ENCODE measurements at places on chromosomes 1 and 21.

DNA sequence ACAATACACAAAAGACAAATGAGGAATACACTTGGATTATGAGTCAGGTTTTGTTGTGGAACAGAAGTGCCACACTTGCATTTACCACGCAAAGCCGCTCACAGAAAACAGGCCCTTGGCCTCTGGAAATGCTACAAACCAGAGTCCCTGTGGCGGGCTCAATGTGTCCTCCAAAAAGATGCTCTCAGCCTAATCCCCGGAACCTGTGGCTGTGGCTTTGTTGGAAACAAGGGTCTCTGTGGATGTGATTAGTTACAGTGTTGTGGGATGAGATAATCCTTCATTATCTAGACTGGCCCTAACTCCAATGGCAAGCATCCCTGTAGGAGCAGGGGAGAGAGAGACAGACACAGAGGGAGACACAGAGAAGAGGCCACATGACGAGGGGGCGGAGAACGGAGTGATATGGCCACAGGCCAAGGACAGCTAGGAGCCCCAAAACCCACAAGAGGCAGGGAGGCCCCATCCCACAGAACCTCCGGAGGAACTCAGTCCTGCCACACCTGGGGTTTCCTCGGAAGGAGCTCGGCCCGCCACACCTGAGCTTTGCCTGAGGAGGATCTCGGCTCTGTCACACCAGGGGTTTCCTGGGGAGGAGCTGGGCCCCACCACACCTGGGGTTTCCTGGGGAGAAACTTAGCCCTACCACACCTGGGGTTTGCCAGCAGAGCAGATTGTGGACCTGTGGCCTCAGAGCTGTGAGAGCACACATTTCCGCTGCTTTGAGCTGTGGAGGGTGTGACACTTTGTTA, 55.4 kb downstream of the NPHP4 start:
- DNase-seq: no peak

DNA sequence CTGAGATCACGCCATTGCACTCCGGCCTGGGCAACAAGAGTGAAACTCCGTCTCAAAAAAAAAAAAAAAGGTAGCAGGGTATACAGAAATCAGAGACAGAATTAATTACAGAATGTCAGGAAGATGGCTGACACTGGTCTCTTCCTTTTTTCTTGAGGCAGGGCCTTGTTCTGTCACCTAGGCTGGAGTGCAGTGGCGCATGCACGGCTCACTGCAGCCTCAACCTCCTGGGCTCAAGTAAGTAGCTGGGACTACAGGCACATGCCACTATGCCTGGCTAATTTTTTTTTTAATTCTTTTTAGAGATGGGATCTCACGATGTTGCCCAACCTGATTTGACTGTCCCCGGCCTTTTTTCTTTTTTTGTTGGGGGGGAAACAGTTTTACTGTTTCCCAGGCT, 16.4 kb downstream of the RNU5D-1 start:
- no peak for DNase-seq

DNA sequence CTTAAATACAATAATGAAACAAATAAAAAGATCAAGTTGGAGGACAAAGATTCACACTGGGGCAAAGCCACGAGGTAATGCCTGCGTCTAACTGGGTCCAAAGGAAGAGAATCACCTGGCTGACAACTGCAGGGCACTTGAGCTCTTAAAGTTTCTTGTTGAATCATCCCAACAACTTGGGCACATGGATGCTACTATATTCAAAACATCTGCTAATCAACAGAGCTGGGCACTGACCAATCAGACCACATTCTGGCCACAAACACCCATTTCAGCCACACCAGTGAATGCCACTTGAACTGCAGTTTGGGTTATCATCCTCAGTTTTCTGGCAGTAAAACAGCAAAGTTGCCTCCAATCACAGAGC, 51.0 kb downstream of the ABCA4 start:
- no peak for DNase-seq

DNA sequence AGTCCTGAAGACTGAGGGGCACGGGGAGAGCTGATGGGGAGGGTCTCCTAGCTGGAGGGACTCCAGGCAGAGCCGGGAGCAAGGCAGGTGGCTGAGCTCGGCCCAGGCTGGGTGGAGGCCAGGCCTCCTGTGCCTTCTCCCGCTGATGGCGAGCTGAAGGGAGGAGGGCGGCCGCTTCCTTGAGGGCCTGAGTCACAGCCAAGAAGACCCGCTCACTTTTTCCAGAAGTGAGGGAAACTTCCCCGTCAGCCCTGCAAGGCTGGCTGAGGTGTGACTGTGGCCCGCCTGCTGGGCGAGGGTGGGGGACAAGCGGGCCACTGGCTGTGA, 1.7 kb upstream of the VWA1 start:
- no peak for DNase-seq

GRCh38 chr21:44949779-44950198, 10.0 kb downstream of the SLX9 start:
- peak; percentile 60 for DNase-seq

DNA sequence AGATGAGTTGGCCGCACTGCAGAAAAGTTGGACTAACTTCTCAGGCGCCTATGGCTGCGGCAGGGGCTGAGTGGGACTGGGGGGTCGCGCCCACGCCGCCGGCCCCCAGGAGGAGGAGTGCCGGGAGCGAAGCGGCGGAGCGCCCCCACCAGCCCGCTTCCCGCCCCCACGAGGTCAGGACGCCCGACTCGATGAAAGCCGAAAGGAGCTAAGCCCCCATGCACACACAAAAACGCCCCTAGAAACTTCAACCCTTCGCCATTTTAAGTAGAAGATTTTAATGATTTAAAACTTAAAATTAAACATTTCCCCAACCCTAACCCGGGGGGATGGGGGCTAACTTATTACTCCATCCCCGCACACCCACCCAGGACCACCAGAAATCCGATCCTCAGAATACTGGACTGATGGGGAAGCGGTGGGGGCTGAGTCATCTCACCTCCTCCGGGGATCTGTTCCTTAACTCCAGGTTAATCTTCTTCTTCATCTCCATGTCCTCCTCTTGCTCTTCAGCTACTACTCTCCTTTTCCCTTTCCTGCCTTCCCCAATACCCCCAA, 539 bp downstream of the ANP32E start:
- DNase-seq: no peak

DNA sequence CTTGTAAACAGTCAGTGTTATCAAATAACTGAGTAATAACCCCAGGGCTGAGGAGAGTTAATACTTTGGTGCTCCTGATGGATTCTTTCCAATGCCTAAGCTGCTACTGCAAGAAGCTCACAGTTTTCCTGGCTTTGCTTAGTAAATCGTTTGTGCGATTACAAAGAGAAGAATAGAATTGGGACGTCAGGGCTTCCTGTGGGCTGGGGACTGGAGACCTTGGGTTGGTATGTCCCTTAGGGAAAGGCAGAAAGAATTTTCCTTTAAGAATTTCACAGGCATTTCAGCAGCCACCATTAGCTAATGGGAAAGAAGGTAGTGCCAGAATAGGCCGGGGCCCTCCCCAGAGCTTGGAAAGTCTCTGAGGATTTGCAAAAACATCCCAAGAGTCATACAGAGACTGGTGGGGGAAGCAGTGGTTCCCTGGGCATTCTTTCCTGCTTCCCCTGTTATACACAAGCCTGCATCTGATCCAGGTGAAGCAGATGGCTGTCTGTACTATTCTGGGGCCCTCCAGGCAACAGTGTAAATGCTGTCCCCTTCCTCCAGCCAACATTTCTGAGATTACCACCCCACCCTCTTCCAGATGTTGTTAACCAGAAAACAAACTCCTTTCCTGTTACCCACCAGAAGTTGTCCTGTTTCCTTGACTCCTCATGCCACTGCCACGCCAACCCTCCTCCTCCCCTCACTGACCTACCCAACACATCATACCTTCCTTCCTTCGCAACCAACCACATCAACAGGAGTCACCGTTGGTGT, 40.2 kb downstream of the PLXNA2 start:
- peak; percentile 49 for DNase-seq

DNA sequence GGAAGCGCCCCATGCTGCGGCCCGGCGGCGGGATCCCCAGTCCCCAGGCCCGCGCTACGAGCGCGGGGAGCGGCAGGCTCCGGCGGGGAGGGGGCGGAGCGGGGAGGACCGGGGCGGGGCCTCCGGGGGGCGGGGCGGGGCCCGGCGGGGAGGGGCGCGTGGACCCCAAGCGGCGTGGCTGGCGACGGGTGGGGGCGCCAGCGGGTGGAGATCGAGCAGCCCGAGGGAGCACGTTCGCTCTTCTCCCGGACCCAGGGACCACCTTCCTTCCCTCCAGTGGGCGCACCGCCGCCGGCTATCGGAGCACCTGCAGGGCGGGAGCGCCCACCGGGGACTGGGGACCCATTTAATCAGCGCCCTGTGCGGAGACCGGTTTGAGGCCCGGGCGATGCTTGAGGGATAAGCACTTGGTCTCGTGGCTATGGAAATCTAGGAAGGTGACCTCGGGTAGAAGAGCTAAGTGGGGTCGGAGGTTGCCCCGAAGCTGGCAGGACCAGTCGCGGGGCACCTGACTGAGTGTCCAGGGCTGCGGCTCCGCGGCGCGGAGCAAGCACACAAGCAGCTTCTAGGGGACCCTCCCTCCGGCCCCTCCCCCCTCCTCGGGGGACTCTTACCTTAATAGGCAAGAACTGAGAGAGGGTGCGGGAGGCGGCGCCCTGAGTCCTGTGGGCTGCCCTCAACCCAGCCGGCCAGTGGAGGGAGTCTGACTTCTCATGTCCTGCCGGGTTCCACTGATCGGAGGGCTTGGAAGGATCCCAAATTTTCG, at the start of gene TSPAN2:
Gene TSPAN2 (minus strand): TSS at position 84 of the 766 bp plus-strand sequence. CDS start 71 bp downstream, at position 13.
- peak; percentile 28 for DNase-seq

DNA sequence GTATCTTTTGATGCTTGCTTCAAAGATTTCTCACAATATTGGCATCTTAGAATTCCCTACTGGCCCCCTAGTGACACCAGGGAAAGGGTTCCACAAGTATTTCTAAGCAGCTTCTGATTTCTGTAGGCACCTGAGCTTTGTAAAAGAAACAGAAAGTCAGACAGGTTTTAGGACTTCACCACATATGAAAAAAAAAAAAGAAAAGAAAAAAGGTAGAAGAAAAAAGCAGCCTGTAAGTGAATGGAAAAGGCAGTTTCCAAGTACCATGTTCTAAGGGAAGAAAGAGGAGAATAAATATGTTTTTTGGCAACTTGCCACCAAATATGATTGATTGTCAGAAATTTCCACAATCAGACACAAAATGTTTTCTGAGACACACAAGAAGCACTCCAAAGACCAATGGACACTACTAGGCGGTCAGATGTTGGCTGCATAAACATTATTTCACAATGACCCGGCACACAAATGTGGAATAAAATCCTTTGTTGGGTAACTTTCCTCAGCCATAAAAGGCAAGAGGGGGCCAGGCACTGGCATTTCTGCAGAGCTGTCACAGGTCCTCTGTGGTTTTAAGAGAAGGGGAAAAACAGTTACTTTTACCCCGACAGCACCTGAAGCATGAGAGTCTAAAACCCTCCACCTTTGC, 12.7 kb upstream of the CPLANE2 start:
- DNase-seq: no peak

DNA sequence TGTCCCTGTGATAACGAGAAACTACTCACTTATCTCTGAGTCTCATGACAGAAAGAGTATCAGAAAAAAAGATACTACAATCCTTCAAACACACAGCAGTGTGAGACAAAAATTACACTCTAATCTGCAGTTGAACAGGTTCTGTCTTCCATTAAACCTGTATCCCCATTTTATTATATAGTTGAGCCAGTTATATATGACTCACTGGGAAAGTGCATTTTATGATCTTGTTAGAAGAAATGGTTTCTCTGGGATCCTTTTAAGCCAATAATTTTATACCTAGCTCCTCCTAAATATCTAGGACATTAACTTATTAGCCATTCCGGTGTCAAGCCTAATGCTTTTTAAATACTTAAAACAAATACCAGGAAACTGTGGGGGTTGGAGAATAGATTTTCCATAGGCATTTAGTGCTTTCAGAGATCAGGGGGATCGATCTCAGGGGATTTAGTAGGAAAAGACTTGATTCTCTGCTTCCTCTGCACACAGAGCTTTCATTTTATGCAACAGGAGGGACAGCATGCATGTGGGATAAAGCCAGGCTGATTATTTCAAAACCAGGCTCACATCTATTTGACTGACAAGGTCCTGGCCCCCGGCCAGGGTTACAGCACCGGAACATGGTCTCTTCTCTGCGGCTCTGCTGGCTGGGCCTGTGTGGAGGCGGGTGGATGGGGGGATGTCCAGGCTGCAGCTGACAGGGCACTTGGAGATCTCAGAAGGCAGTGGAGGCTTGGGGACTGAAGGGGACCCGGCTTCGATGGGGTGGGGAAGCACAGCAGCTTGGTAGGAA, 310.6 kb downstream of the DISC1 start:
- no peak for DNase-seq

DNA sequence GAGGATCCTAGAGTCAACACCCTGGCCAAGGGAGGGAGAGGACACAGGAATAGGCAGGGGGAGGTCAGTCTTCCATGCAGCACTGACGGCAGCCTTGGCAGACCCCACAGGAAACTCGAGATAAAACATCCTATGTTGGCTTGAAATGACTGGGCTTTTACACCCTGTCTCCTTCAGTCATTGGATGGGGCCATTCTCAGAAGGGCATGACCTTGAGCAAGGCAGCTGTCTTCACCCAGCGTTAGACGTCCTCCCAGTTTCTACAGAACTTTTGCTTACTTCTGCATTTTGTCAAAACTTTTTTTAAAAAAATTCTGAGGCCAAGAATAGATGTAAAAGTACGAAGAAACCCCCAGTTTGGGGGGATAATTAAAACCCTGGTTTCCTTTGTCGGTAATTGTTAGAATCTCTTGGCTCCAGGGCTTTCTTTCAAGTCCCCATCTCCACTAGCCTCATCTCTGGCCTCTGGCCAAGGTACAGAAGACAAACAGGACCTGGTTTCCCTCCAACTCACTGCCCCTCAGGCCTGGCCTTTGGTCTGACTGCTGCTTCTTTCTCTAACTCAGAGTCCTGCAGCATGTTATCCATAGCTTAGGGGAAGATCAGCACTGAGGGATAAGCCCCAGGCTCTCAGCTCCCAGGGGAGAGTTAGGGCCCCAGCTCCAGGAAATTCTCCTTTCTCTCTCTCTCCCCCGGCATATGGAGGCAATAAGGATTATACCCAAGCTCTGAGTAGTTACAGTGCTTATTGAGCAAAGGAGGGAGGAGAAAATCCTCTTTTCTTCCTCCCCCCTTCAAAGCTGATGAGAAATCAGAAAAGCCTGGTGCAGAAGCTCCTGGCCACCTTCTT, 51.6 kb upstream of the KCND3 start:
- DNase-seq: no peak

DNA sequence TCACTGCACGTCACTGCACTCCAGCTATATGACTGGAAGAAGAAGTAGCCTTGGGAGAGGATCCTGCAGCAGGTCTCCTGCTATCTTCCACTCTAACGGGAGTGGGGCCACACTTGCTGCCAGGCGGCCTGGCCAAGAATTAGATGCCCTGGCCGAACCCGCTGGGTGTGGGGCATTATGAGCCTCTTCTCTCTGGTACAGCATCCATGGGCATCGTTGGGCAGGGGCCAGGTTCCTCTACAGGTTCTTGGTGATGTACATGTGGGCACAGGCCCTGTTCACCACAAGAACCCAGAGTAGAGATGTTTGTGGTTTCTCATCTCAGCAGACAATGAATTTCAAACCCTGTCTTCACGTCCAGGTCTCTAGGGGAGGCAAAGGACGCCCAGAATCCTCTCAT, 370.5 kb downstream of the NPHP4 start:
- no peak for DNase-seq

DNA sequence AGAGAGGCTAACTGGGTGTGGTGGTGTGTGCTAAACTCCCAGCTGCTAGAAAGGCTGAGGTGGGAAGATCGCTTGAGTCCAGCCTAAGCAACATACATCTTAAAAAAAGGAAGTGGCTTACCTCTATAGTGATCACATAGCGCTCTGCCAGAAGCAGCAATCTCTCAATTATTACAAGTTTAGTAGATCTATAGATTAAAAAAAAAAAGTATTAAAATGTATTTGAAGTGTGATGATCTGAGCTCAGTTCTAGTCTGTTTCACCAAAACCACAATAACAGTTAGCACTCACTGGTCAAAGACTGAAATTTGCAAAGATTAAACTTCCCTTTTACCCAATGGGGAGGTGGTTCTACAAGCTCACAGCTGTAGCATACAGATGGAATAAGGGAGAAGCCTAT, 76.3 kb downstream of the USP24 start:
- no peak for DNase-seq
